Stimulated activated CD4-positive, alpha-beta T cell treated with anti-CD3 and anti-CD28 coated beads, Interleukin-4, amount 100 ng/mL, for 24 hours (primary cell): ENCODE measurements at places on chromosomes 7 and 10.

- DNase-seq: no peak
These were observed 22.7 kb downstream of the HECW1 start for GRCh38 chr7:43135129-43135528.

- no peak for DNase-seq
These were observed 35.4 kb upstream of the WNT8B start for GRCh38 chr10:100427374-100427773.

GRCh38 chr7:1054861-1055450, 10.6 kb downstream of the GPR146 start:
- DNase-seq: peak; percentile 46

DNA sequence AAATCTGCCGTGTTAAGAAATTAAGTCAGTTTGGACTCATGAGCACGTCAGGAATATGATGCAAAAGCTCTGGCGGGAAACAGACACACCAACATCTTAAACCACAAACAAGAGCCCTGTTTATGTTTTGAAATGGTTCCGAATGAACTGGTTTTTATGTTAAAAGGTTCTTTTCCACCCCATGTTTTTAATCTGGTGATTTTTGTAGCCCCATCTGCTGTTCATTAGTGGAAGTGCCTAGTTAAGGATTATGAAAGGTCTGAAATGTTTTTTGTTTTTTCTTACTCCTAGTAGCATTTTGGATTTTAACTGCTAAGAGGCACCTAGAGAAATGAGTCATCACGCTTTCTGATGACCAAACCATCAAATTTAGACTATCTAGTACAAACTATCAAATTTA, 404.1 kb upstream of the MKI67 start:
- no peak for DNase-seq

- DNase-seq: peak; percentile 92
These were observed 122.4 kb upstream of the AFAP1L2 start for GRCh38 chr10:114526504-114527238.

- DNase-seq: no peak
These were observed 165.9 kb downstream of the ABCA13 start for GRCh38 chr7:48337012-48337621.

- DNase-seq: no peak
These were observed 224.5 kb upstream of the SEMA3E start for GRCh38 chr7:83873459-83873858.

- DNase-seq: no peak
These were observed 462.5 kb downstream of the PLXNA4 start for GRCh38 chr7:132113536-132114371.
